NCI-H1092 treated with DMSO at 0.1 percent for 48 hours (cell line): ENCODE measurements at places on chromosomes 2 and 18.

- no peak for DNase-seq
Measured at GRCh38 chr18:3491981-3492555, 42.1 kb downstream of the TGIF1 start.

- DNase-seq: no peak
Measured at GRCh38 chr2:136019306-136019705, 33.9 kb upstream of the DARS1 start.

GRCh38 chr18:13101659-13102197 lies 110.6 kb downstream of the CEP192 start:
- no peak for DNase-seq

- peak; percentile 58 for DNase-seq
Measured at GRCh38 chr2:178914259-178914849, 107.1 kb upstream of the TTN start.

GRCh38 chr2:163877316-163877715 lies 141.5 kb upstream of the FIGN start:
- no peak for DNase-seq

DNA sequence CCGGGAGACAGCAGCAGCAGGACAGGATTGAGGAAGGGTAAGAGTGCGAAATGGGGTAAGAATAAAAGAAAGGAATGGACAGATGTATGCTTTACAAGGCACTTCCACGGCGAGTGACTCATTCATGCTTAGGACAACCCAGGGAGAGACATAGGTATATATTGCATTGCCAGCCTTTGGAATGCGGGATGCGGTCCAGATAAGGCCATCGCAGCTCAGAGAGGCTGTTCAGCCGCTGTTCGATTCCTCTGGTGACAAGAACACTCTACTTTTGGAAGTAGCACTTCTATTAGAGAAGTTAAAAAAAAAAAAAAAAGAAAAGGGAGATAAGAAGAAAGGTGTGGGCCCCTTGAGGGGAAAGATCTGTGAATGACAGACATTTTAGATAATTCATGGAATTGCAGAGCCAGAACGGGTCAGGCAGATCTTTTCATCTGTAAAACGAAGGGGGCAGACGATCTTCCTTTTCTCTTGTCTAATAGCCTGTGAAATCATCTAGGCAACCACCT lies 819 bp upstream of the NCOA1 start:
- no peak for DNase-seq

- no peak for DNase-seq
Measured at GRCh38 chr18:11004951-11005350, 144.4 kb downstream of the PIEZO2 start.

DNA sequence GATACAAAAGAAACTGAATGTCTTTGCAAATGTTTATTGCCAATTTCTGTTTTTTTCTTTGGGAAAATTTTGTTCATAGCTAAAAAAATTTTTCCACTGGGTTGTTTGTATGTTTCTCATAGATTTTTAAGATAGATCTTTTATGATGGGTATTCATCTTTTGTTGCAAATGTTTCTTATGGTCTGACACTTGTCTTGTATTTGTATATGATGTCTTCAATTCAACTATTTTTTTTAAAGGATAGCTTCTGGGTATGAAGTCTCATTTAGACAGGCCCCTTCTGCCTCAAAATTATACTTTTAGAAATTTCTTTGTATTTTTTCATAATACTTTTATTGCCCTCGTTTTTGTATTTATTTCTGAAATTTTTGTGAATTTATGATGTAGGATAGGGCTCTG lies 73.8 kb downstream of the KCTD1 start:
- no peak for DNase-seq

- no peak for DNase-seq
Measured at GRCh38 chr2:86045541-86045940, 60.1 kb downstream of the POLR1A start.
